ENCODE measurements at places on chromosomes 2 and 18. TPM values are rescaled to one million over a fixed set of nuclear protein-coding genes. Genes with fewer than 3 reads are reported as not detected.

DNA sequence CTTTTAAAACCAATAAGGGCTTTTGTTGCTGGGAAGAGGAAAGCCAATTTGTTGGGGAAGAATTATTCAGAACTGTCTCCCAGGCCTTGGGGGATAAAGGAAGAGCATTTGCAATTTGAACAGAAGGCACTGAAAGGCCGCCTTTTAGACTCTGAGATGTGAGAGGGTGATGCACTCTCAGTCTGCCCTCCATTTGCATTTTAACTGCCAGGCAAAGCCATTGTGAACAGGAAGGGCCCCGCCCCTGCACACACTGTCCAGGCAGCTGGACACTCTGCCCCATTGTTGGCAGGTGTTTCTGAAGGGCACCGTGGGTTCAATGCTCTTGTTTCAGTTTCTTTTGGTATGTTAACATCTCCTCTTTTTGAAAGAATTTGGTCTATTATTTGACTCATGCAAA is 169.5 kb upstream of the COPS8 start:
- no peak overlapping the region for H3K27ac ChIP-seq
- peaks cover 12% of the 10 kb centered on the region for H3K27me3 ChIP-seq
- H3K4me3 ChIP-seq = no peak overlapping the region
- no peak for DNase-seq
- no peaks in the 10 kb centered on the region for H3K4me1 ChIP-seq

- H3K27me3 ChIP-seq = peaks cover 5% of the 10 kb centered on the region
- H3K4me1 ChIP-seq = no peaks in the 10 kb centered on the region
- H3K36me3 ChIP-seq = no peaks in the 10 kb centered on the region
- no peak overlapping the region for H3K27ac ChIP-seq
Measured at GRCh38 chr18:64094210-64094609, 54.7 kb downstream of the LINC00305 start.

SLC4A5 gene
- total RNA-seq = 2.9 TPM

GRCh38 chr2:167100506-167100905 is 212.2 kb downstream of the XIRP2 start:
- H3K36me3 ChIP-seq = no peaks in the 10 kb centered on the region
- H3K4me3 ChIP-seq = no peak overlapping the region

- peaks cover 1% of the 10 kb centered on the region for H3K27me3 ChIP-seq
- H3K27ac ChIP-seq = no peak overlapping the region
- DNase-seq = no peak
Measured at GRCh38 chr2:162106146-162106551, 32.1 kb upstream of the DPP4 start.

TMEM169 gene
- total RNA-seq = 2.7 TPM

DNA sequence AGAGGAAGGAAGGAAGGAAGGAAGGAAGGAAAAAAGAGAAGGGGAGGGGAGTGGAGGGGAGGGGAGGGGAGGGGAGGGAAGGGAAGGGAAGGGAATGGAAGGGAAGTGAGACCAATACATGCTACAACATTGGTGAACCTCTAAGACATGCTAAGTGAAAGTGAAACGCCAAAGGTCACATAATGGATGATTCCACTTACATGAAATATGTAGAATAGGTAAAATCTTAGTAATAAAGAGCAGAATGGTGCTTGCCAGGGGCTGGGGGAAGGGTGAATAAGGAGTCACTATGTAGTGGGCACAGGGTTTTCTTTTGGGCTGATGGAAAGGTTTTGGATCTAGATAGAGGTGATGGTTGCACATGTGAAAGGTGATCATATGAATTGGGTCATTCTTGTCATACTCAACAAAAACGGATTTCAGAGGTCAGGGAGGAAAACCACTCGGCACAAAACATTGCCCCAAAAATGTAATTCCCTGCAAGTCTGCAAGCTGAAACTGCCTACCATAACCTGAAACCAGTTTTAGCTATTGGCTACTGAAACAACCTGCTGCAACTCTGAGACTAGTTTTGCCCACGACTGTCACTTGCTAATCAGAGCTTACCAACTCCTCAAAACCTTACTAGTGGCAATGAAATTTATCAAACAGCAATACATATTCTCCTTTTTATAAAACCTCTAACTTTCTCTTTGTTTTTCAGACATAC is 59.2 kb downstream of the CCDC141 start:
- peaks cover 4% of the 10 kb centered on the region for H3K36me3 ChIP-seq
- H3K4me1 ChIP-seq = peaks cover 5% of the 10 kb centered on the region
- H3K27me3 ChIP-seq = no peaks in the 10 kb centered on the region
- H3K27ac ChIP-seq = no peak overlapping the region

DNA sequence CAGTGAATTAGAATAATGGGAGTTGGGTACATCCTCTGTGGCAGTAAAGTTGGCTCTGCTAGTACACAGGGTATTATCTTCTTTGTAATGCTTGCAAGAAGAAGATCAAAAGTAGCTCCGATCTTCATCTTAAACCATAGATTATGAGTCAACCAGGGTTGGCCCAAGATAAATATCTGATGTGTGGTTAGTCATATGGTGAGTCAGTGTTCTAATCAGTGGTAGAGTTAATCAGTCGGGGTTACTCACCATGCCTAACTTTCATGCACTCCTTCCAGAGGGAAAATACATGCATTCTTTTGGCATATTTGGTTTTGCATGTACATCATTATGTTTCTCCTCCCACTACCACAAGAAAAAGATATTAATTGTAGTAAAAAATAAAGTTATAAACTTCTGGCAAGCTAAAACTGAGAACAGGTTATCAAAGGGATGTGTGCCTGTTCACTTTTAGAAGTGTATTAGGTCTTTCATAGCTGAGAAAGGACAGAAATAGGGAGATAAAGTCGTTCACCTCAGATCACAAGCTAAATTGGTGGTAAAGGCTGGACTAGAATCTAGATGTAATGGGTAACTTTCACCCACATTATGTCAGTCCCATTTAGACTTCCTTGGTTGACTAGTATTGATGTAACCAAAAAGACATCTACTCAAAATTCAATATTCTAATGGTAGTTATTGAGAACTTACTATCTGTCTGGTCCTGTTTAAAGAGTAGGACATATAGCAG is 684.4 kb downstream of the IRS1 start:
- H3K4me3 ChIP-seq = no peak overlapping the region
- no peaks in the 10 kb centered on the region for H3K36me3 ChIP-seq
- H3K27me3 ChIP-seq = peaks cover 6% of the 10 kb centered on the region
- no peak overlapping the region for H3K27ac ChIP-seq
- H3K4me1 ChIP-seq = peaks cover 3% of the 10 kb centered on the region

DSC3 gene
- total RNA-seq = not detected
